ENCODE measurements at places on chromosomes 7 and 10.

- peak; percentile 38 for DNase-seq
Measured at GRCh38 chr7:137818036-137818435, 28.7 kb downstream of the DGKI start.

- no peak for DNase-seq
Measured at GRCh38 chr7:22375359-22376048, 18.6 kb upstream of the RAPGEF5 start.

DNA sequence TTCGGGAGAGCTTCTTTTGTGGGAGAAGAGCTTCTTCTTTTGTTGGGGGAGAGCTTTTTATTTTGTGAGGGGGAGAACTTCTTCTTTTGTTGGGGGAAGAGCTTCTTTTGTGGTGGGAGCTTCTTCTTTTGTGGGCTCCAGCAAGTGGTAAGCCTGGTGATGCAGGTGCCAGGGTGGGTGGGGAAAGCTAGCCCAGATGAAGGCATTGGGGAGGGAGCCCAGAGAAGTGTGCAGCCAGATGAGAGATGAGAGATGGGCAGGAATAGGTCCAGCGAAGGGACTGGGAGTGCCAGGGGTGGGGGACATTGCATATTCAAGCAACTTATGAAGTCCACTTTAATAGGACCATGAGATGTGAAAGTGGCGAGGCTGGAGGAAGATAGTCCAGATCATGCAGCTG lies 9.7 kb downstream of the ADRA2A start:
- no peak for DNase-seq

DNA sequence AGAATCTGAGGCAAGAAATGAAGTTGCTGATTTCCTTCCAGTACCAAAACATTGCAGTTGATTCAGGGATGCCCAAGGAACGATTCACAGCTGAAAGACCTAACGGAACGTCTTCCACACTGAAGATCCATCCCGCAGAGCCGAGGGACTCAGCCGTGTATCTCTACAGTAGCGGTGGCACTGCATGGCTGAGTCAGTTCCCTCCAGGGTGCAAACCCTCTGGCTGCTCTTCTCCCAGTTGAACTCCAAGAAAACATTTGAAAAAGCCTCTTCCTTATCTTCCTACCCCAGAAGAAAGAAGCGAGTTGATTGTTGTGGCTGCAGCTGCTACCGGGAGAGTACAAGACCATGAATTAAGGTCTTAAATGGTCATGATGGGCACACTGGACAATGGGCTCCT lies 147.1 kb upstream of the PRSS1 start:
- DNase-seq = no peak

DNA sequence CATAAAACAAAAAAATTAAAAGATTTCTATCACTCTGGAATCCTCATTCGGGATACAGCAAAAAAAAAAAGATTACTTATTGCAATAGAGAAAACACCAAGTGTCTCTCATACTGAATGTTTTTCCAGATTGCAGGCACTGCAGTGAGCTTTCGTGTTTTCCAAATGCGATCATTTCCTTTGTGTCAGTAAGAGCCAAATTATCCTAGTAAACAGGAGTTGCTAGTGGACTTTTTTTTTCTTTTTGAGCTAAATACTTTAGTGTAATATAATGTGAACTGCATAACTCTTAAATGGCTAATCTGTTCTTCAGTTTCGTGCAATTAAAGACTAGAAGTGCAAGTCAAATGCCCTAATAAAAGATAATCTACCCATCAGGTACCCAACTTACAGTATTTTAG lies 44.4 kb upstream of the TOMM7 start:
- DNase-seq = no peak

Data from DMS79 treated with DMSO at 0.1 percent for 48 hours (cell line).